ENCODE measurements at places on chromosomes 5 and 9.

DNA sequence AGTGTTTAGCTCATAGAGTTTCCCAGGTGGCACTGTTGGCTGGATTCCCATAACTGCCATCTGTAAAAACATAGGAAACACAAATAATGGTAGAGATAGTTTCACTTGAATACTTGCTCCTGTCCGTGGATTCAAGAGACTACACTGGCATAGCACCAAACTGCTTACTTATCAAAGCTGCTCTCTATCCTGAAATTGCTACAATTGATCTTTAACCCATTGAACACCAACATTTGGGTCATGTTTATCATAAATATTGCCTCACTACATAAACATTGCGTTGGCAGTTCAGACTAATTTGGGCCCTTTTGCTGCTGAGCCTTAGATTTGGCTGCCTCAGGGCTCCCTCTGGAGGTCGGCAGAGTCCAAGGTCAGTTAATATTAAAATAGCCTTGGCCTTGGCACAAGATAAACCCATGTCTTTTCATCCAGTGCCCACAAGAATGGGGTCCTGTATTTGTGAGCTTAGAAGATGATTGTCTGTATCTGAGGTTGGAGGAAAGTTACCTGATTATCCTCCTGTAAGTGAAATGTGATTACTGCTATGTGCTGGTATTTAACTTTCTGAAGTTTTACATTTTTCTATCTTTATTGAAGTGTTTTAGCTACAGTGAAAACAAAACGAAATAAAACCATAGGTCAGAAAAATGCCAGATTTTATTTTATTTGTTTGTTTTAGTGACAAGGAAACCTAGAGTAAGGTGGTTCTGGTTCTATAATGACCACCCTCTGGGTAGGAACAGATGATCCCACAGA lies 4.0 kb upstream of the RANBP3L start:
- peak; percentile 71 for DNase-seq

GRCh38 chr5:141573489-141574121 lies 45.2 kb downstream of the DIAPH1 start:
- no peak for DNase-seq

- peak; percentile 84 for DNase-seq
These were observed 75.5 kb upstream of the ELL2 start for GRCh38 chr5:96037128-96037527.

- DNase-seq: no peak
These were observed 490.4 kb downstream of the DNAH5 start for GRCh38 chr5:13454050-13454449.

DNA sequence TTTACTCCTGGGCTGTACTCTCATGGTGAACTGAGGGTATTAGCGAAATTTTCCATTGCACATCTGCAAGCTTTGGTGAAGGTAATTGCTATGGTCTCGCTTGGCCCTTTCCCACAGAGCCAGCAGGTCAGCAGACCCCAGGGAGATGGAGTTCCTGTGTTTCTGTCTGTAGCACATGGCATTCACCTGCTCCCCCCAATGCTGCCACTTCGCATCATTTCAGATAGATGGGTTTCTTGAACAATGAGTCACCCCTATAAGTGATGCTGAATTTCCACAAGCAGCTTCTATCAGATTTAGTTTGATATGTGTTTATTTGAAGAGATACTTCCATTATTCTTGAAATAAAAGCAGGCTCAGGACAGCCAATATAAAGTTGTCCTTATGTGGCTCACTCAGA lies 117.8 kb downstream of the ERCC6L2 start:
- no peak for DNase-seq

All from fibroblast of the aortic adventitia (primary cell).